Body of pancreas (tissue), 4 donors: ENCODE measurements at places on chromosomes 12 and 14. TPM values are rescaled to one million over a fixed set of nuclear protein-coding genes. Genes with fewer than 3 reads are reported as not detected.

- no peak overlapping the region for H3K4me3 ChIP-seq
- no peaks in the 10 kb centered on the region for H3K27me3 ChIP-seq
- H3K36me3 ChIP-seq = no peaks in the 10 kb centered on the region
- no peak overlapping the region for H3K27ac ChIP-seq
- H3K4me1 ChIP-seq = peaks cover 33% of the 10 kb centered on the region
- peak; percentile 65 for DNase-seq
Measured at GRCh38 chr12:52029685-52030084, 21.6 kb upstream of the NR4A1 start.

DNA sequence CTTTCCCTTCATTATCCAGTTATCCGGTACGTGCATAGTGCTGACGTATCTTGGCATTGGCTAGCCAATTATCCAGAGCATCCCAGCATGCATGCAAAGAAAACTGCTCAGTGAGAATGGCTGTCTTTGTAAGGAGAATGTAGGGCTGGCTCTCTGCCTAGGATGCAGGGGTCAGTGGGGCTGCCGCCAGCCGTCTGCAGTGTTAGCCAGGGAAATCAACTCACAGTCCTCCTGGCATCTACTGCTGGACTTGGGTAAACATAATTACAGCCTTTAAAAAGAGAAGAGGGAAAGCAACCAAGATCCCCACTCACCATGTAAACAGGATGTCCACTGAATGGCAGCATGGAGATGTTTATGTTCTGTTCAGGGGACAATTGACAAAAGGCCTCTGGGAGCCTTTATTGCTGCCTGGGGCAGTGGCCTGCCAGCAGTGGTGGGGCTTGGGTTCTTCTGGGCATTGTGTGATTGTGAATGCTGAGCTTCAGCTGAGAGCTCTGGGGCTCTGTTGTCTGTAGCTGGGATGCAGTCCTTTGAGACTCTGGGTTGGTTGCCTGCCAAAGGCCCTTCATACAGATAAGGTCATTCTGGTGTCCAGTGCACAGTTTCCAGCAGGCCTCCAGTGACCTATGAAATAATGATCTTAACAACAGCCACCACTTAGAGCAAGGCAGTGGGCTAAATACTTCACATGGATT, 121.8 kb downstream of the TBC1D30 start:
- no peak overlapping the region for H3K27ac ChIP-seq
- no peaks in the 10 kb centered on the region for H3K27me3 ChIP-seq
- H3K4me3 ChIP-seq = no peak overlapping the region
- no peaks in the 10 kb centered on the region for H3K36me3 ChIP-seq
- peaks cover 10% of the 10 kb centered on the region for H3K4me1 ChIP-seq
- DNase-seq = peak; percentile 34

Gene EIF2S3B
- not detected for total RNA-seq

GRCh38 chr14:36504771-36505175, 15.3 kb downstream of the NKX2-1 start:
- H3K27ac ChIP-seq = no peak overlapping the region
- H3K4me3 ChIP-seq = no peak overlapping the region
- peaks cover 3% of the 10 kb centered on the region for H3K27me3 ChIP-seq
- peaks cover 16% of the 10 kb centered on the region for H3K4me1 ChIP-seq
